ENCODE measurements at places on chromosomes 16 and 17.
A peak's percentile ranks its signal among the peaks of the same experiment; 100 is the strongest.

DNA sequence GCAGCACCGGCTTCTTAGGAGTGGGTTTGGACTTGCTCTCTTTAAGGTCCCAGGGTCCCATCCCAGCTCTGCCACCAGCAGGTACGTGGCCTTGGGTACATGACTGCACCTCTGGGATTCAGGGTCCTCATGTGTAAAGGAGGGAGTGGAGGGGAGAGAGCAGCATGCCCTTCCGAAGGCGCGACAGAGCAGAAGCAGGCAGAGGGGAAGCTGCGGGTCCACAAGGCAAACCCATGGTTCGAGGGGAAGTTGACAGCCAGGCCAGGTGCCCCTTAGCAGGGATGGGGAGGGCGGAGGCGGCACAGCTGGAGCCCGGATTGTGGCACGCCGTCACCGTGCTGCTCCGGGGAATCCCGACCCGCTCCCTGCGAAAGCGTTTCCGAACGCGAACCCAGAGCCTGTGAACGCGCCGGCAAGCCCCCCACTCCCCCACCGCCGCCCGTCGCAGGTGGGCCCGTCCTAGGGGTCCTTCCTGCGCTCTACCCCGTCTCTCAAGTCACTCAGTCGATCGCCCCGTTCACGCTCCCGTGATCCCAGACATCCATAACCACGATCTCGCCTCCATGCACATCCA, 4.1 kb upstream of the TBX2 start:
- no peak for DNase-seq

- no peak for DNase-seq
Measured at GRCh38 chr16:87571868-87572244, 30.5 kb upstream of the JPH3 start.

DNA sequence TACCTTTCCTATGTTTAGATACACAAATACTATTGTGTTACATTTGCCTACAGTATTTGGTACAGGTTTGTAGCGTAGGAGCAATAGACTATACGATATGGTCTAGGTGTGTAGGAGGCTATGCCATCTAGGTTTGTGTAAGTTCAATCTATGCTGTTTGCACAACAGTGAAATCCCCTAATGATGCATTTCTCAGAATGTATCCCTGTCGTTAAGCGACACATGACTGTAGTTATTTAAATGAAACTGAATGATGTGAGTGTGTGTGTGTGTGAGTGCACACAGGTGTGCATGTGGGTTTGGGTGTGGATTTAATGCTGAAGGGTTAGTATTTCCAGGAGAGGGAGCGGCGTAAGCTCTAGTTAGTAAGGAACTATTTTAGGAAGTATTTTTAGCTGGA, 34.6 kb upstream of the SMIM36 start:
- DNase-seq = no peak

DNA sequence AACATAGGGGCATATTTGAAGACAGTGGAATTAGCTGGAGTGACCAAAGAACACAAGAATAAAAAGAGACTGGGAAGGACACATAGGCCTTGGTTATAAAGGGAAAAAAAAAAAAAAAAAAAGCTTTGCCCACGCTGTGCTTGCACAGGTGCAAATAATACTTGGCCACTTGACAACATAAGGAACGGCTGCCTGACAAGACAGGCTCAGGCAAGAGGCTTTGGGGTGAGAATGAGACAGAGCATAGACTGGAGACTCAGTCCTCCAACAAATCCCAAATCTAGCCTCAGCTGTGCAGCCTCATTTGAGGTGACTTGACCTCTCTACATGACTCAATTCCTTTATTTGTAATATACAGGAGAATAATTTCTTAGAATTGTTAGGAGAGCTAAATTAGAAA, 332.8 kb upstream of the DYNLRB2 start:
- no peak for DNase-seq

DNA sequence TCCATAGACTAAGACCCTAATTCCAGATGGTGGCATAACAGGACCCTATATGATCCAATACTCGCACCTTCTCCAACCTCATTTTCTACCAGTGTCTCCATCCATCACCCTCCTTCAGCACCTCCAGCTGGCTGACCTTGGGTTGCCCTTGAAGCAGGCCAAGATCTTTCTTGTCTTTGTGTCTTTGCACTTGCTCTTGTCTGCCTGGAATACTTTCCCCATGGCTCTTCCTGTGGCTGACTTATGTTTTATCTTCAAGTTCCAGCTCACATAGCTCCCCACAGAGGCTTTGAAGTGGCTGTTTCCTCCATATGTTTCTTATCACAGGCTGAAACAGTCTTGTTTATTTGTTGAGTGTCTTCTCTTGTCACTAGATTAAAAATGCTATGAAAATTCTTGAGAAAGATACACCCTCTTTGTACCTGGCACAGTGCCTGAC, 29.6 kb upstream of the MMD start:
- DNase-seq = no peak

DNA sequence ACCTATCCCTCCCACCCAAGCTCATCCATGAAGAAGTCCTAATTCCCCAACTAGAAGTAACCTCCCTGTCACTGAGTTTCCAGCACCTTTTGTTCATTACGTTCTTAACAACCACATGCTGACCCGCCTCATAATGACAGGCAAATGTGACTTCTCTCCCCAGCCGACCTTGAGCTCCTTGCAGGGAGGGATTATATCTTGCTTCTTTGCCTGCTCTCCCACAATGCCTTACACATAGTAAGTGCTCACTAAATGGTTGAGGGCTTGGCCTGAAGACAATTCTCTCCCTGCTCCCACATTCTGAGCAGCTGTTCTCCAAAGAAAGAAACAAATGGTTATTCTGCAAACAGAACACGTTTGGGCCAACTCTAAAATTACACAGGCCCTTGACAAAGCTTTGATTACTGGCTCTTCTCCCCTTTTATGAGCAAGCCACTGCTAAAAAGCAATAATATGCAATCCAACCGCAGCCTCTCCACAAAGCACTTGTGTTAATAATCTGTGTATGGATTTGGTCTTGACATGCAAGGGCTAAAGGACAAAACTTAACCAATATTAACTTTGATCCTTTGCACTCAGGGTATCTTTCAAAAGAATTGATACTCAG, 23.2 kb downstream of the SLC39A11 start:
- no peak for DNase-seq

- DNase-seq = no peak
Measured at GRCh38 chr17:48540213-48540612, 4.7 kb downstream of the HOXB2 start.

- DNase-seq = no peak
Measured at GRCh38 chr17:49848739-49849138, 870 bp upstream of the TAC4 start.

- DNase-seq = no peak
Measured at GRCh38 chr16:88444826-88445582, 8.1 kb upstream of the ZFPM1 start.

- no peak for DNase-seq
Measured at GRCh38 chr17:66690166-66690565, 144.8 kb upstream of the CACNG5 start.

- DNase-seq = no peak
Measured at GRCh38 chr17:12853921-12854320, 64.6 kb downstream of the ARHGAP44 start.

DNA sequence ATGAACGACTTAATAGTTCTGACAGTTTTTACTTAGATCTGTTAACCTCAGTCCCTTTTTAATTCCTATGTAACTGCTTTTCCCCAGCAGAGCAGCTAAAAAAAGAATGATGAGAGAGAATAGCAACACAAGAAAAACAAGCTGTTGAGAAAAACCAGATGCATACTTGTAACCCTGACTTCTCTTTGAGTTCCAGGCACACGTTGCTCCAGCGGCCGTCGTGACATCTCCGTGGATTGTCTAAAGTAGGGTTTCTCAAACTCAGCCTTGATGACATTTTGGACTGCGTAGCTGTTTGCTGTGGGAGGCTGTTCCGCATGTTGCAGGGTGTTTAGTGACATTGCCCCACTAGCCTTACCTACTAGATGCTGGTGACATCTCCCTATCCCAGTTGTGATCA, 324.0 kb downstream of the SNX29 start:
- DNase-seq = no peak

- no peak for DNase-seq
Measured at GRCh38 chr17:43986225-43986981, 18.0 kb upstream of the NAGS start.

DNA sequence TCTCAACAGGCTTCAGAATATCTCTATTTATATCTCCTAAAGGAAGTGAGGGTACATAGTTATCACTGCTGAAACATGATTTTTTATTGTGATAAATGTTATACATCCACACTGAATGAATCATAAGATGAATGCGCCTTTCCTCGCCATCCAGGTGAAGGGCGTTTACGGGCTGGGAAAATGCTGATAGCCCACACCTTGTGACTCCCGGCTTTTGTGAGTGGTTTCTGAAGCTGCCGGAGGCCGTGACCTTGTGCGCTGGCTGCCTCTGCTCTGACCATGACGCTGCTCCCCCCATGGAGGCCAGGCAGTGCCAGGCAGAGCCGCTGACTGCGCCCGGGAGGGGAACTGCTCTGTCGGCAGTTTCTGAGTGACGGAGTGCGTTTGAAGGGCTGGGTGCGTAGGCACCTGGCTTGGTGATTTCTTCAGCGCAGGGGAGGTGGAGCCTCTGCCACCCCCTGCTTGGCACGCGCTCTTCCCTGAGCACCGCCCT, 97.2 kb downstream of the RAP1GAP2 start:
- DNase-seq = no peak

GRCh38 chr16:89115216-89115861, 21.7 kb downstream of the ACSF3 start:
- peak; percentile 77 for DNase-seq

DNA sequence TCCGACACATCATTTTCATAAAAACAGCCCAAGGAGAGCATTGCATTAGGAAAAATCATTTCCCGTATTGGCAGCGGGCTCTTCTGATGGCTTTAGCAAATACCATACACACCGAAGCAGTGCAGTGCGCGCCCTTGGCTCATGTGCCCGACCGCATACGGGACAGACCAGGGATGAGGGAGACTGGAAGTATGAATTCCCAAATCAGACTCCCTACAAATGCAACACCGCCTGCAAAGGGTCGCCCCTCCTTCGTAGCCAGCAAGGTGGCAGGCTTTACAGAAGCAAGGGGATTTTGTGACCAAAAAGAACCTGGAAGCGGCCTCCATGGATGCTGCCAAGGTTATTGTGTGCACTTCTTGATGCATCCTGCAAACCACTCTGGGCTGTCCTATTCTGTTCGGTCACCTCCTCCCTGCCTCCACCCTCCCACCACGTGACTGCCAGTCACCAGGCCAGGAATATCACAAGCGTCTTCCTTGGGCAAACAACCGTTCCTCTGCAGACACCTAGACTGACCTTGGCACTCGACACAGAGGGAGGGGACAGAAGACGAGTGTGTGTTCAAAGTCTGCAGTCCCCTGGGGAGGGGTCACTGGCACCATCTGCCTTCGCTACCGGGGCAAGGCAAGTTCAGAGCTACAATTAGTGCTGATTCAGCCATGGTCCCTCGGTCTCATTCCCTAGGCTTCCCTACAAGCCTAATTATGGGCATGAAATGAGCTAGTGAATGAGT, 460.4 kb downstream of the SLC39A11 start:
- DNase-seq = no peak

GRCh38 chr17:82884970-82885353, 45.1 kb upstream of the ZNF750 start:
- DNase-seq = no peak

DNA sequence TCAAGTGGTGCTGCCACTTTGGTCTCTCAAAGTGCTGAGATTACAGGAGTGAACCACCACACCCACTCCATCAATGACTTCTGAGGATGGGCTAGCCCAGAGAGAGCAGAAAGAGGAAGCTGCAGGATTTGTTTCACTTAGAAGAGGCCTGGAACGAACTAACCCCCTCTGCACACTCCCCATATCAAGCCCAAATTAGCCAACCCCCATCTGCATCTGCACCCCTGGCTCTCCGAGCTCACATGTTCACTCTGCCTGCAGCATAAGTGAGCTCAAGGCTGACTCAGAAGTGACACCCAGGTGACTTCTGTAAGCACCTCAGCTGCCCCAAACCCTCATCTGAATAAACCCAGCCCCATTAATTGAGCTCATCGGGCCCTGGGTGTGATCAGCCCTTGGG, 4.8 kb downstream of the SCNN1G start:
- no peak for DNase-seq

Measured in activated CD4-positive, CD25-positive, alpha-beta regulatory T cell treated with anti-CD3 and anti-CD28 coated beads, Interleukin-2, amount 50 U/mL, for 16 hours (primary cell).